Right renal cortex interstitium (tissue), 3 donors: ENCODE measurements at places on chromosomes 2 and 18. TPM values are rescaled to one million over a fixed set of nuclear protein-coding genes. Genes with fewer than 3 reads are reported as not detected.

DNA sequence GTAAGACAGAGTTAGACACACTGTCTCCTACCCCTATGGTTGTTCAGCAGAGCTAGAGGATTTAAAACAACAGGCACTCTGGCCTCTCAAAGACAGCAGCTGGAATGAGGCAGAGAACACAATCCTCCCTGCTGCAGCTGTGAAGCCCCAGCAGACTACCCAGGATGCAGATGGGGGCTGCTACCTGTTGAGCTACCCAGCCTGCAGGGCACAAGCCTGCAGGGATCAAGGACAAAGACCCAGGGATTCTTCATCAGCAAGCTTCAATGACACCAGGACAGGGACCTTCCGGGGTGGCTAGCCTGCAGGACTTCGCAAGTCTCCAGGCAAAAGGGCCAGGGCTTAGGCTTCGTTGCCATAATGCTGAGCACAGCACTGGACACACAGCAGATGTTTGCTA is 27.2 kb downstream of the GALNT14 start:
- DNase-seq, result no peak

Gene FOXD4L1
- polyA plus RNA-seq, result 0.19 TPM

Gene EFHD1
- polyA plus RNA-seq, result 90.4 TPM

DNA sequence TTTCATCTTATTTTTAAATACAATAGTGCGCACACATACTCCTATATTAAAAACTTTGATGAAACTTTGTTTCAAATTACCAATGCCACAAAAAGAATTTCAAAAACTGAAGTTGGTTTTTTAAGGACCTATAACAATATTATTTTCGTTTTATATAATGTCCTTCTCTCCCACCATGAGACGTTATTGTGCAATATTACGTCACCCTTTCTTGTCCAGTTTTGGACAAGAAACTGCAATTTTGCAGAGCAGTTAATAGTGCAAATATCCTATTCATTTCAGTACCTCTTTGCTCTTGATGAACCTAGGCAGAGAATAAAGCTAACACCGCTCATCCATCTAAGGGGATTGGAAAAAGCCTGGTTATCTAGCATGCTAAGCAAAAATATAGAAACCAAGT is 9.7 kb upstream of the ZNF516 start:
- DNase-seq, result no peak

DNA sequence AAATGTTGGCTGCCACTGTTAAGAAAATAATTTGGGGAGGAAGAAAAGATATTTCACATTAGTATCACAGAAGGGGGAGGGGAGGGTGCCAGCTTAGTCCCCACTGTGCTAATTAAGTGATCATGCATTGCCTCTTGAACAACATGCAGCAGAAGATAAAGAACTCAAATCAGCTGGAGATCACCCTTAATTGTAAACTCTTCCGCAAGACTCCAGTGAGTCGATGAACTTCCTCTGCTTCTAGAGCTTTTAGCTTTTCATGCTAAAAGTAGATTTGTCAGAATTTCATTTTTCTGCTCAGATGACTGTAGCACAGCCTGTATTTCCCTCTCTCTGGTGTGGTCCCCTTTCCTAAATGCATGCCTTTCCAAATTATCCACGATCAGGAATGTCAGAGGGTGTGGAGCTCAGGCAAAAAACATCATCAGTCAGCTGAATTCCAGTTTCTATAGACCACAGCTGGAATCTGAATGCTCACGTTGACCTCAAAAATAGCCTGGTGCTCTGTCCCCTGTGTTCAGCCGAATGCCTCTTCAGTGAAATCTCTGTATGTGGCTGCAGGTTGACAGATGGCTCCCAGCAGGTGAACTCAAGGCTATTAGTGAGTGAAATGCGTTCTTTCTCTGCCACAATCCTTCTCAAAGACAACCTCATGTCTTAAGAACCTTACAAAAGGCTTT is 156.8 kb upstream of the UNC80 start:
- no peak for DNase-seq

Gene CD28
- 2.3 TPM for polyA plus RNA-seq
